Stimulated activated CD4-positive, alpha-beta T cell treated with anti-CD3 and anti-CD28 coated beads, Interleukin-2, amount 100 ng/mL, for 24 hours (primary cell): ENCODE measurements at places on chromosomes 13 and 19.

DNA sequence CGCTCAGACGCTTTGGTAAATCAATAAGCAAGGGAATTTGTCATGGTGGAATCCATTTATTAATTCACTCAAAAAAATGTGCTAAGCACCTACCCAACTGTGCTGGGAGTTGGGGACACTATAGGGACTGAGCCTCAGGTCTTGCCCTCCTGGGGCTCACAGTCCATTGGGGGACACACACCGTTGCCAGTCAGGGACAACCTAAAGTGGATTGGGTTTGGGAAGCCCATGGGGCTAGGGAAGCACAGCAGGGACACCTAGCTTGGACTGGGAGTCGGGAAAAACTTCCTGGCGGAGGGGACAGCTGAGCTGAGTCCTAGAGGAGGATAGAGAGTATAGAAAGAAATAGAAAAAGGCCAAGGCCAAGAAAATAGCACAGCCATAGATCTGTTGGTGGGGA lies 8.5 kb downstream of the FOSB start:
- no peak for DNase-seq

DNA sequence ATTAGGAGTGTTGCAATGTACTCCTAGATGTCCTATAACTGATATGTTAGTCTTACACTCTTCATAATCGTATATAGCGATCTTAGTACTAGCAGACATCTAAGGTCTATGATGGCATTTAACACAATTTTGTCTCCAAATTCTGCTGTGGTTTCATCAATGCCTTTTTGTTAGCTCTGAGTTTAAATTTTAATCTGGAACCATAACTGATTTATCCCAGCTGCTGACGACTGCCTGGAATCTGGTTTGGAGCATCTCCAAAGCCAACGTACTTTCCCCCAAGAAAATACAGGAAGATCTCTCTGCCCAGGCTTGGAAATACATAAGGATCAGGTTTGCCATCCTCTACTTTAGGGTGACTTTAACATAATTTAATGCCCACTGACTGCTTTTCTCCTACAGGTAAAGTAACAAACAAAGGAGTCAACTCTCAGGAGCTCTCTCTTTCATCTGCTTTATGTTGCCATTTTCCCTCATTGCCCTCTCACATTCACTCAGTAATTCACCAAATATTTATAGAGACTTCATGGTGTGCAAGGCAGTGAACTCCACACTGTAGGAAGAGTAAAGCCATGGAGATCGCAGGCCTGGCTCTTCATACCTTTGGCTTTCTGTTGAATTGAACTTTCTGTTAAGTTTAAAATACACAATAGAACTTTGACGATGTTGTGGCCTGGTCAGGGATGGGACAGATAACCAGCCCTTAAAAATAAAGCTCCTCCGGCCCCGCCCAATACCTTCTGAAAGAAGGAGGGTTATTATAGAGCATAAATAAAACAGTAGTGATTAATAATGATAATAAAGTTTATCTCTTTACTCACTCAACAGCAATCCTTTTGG lies 23.3 kb upstream of the SPART start:
- DNase-seq, result no peak

GRCh38 chr19:49614096-49614833 lies 23.3 kb downstream of the PRR12 start:
- peak; percentile 25 for DNase-seq

DNA sequence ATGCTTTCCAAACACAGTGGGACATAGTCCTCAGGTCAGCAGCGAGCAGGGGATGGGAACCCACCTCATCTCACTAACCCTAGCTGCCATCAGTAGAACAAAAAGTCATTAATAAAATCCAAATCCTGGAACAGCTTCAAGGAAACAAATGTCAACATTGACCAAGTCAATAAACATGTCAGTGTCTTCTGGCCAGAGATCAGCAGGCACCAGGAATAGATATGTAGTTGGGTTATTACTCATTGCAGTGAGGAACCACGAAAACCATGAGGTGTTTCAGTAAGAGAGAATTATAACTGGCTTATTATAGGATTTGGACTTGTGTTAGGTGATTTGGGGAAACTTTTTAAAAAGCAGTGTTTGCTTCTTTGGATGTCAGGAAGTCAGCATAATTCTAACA lies 17.1 kb upstream of the CD33 start:
- no peak for DNase-seq

DNA sequence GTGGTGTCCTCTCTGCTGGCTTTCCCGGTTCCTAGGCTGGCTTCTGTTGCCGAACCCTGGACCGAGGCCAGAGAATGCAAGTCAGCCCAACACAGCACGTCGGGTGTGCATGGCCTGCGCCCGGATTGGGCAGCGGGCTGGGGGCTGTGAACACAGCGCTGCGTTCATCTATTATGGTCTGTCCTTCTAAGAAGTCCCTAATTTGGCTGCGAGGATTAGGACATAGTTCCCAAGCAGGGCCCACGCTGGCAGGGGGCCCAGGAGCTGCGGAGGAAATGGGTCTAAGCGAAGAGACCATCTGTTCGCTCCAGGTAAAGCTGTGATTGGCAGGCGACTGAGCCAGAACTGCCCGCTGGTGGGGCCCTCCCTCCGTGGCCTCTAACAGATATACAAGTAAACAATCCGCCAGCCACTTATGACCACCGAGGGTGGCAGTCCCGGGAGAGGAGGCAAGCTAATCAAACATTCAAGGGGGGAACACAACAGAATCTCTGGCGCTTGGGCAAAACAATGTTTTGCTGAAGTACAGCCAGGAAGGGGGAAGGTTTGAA lies 6.0 kb downstream of the SYCE2 start:
- DNase-seq, result no peak

DNA sequence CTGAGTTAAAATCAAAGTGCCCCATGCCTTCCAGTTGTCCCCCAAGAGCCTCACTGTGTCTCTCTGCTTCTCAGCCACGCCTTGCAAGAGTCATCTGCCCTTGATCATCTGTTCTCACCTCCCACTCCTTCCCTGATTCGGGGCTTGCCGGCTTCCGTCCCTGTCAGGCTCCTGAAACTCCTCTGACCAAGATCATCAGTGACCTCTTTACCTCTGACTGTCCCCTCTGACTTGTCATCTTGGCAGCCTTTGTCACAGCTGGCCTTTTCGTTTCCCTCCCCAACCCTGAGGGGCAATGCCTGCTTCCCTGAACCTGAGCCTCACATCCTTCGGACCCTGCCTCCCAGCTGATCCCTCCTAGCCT lies 66.3 kb downstream of the MAP4K1 start:
- DNase-seq, result peak; percentile 64

DNA sequence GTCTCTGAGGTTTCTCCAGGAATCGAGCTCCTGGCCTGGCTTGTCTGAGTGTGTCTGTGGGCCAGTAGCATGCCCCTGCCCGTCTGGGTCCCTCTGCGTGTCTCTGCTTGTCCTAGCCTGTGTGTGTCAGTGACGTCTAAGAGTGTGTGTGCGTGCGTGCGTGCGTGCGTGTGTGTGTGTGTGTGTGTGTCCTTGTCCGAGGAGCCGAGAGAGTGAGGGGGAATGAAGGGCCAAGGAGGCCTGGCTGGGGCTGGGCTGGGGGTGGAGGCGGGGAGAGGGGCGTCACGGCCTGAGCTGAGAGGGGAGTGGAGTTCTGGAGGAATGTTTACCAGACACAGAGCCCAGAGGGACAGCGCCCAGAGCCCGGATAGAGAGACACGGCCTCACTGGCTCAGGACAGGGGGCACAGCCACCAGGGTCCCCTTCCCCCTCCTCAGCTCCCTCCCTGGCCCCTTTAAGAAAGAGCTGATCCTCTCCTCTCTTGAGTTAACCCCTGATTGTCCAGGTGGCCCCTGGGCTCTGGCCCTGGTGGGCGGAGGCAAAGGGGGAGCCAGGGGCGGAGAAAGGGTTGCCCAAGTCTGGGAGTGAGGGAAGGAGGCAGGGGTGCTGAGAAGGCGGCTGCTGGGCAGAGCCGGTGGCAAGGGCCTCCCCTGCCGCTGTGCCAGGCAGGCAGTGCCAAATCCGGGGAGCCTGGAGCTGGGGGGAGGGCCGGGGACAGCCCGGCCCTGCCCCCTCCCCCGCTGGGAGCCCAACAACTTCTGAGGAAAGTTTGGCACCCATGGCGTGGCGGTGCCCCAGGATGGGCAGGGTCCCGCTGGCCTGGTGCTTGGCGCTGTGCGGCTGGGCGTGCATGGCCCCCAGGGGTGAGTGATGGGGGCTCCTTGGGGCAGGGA lies at the start of gene AXL:
TSS of gene AXL (plus strand) at position 609 of the 893 bp plus-strand sequence. CDS start at position 779, 170 bp downstream.
- DNase-seq, result no peak

- DNase-seq, result no peak
Observed at GRCh38 chr19:13623716-13624710, 117.7 kb upstream of the CACNA1A start.

DNA sequence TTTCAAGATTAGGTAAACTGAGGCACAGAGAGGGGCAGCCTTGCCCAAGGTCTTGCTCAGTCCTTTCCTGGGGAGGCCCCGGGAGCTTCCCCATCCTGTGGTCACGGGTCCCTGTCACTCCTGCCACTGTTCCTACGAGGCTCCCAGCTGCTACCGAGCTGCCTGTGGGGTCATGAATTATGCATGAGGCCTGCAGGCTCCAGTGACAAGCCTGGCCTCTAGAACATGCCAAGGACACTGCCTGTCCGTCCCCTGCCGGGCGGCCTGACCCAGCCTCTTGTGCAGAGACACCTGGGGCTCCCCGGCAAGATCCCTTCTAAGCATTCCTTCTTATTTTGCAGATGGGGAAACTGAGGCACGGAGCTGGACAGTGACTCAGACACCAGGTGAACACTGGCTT lies 2.7 kb downstream of the FCHO1 start:
- no peak for DNase-seq
